Renal pelvis (tissue), 12 donors: ENCODE measurements at places on chromosomes 16 and 17. TPM values are rescaled to one million over a fixed set of nuclear protein-coding genes. Genes with fewer than 3 reads are reported as not detected.

Gene CX3CL1
- 33.2 TPM for polyA plus RNA-seq

DNA sequence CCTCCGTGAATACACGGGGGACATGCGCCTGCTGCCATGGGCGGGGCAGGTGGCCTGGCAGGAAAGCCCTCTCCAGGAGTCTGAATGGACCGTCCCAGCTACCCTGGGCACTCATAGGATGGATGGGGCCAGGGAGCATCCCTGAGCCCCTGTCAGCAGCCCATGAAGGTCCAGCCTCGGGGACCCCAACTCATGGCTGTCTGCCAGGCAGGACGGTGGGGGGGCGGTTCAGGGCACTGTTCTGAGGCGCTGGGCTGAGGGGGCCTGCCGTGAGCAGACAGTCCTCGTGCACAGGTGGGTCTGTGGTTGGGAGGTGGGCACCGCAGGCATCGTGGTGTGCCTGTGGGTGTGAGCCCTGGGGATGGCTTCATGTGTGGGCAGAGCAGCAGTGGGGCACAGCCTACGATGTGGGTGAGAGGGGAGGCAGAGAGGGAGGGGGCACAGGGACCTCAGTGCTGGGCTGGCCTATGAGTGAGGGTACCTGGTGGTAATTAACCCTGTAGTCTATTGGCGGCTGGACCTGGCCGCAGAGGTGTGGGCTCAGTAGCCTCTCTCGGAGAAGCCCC is 6.5 kb upstream of the PKMYT1 start:
- no peak for DNase-seq

GRCh38 chr16:67847064-67847861 is at the start of gene CENPT:
Gene CENPT (minus strand): TSS chr16:67847693. CDS start chr16:67833859, 13,834 bp downstream.
- DNase-seq: no peak

DNA sequence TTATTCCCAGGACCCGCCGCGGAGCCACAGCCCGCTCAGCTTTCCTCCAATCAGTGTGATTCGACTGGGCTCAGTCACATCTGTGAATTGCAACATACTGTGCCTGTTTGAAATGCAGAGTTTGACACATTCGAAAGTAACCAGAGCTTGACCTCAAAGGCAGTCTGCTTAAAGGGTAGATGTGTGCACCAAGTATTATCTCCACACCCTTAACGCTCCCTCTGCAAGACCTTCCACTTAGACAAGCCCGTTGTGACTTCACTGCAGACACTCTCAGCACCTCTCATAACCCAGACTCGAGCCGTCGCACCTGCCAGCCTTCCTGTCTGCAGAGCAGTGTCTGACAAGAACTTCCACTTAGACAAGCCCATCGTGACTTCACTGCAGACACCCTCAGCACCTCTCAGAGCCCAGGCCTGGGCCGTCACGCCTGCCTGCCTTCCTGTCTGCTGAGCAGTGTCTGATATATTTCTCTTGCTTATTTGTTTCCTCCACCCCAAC is 3.7 kb downstream of the KLHDC4 start:
- no peak for DNase-seq

- DNase-seq: no peak
These were observed 194.4 kb upstream of the TOX3 start for GRCh38 chr16:52741351-52741750.

GRCh38 chr17:59565959-59566324 is 532 bp downstream of the DHX40 start:
- DNase-seq: peak; percentile 80

- no peak for DNase-seq
These were observed 319.2 kb downstream of the PHKB start for GRCh38 chr16:47780213-47780875.

- no peak for DNase-seq
These were observed at the start of gene WFIKKN2 for GRCh38 chr17:50835301-50836234. Gene WFIKKN2 (plus strand): TSS chr17:50835586. CDS start chr17:50835938, 352 bp downstream.

DNA sequence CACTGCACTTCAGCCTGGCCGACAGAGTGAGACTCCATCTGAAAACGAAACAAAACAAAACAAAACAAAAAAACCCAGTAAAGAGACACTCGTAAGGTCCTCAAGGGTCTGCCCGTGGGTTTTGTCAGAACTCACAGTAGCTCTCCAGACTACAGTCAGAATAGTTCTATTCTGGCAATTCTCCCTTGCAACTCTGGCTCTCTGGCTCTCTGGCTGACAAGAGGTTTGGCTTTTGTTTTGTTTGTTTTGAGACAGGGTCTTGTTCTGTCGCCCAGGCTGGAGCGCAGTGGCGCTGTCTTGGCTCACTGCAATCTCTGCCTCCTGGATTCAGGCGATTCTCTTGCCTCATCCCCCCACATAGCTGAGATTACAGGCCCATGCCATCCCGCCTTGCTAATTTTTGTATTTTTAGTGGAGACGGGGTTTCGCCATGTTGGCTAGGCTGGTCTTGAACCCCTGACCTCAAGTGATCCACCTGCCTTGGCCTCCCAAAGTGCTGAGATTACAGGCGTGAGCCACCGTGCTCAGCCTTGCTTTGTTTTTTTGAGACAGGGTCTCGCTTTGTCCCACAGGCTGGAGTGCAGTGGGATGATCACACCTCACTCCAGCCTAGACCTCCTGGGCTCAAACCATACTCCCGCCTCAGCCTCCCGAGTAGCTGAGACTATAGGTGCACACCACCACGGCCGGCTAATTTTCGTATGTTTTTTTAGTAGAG is 20.5 kb upstream of the CHP2 start:
- DNase-seq: no peak

- DNase-seq: no peak
These were observed 123.2 kb upstream of the ANKFN1 start for GRCh38 chr17:56030009-56030624.
